ENCODE measurements at places on chromosomes 7 and 10. TPM values are rescaled to one million over a fixed set of nuclear protein-coding genes. Genes with fewer than 3 reads are reported as not detected.

ZNF804B gene
- not detected for total RNA-seq

HECW1 gene
- total RNA-seq = not detected

GRCh38 chr7:107180378-107180777 lies 11.6 kb downstream of the HBP1 start:
- H3K27ac ChIP-seq = no peak overlapping the region
- peaks cover 7% of the 10 kb centered on the region for H3K4me1 ChIP-seq
- peaks cover 58% of the 10 kb centered on the region for H3K36me3 ChIP-seq
- H3K4me3 ChIP-seq = no peak overlapping the region

DNA sequence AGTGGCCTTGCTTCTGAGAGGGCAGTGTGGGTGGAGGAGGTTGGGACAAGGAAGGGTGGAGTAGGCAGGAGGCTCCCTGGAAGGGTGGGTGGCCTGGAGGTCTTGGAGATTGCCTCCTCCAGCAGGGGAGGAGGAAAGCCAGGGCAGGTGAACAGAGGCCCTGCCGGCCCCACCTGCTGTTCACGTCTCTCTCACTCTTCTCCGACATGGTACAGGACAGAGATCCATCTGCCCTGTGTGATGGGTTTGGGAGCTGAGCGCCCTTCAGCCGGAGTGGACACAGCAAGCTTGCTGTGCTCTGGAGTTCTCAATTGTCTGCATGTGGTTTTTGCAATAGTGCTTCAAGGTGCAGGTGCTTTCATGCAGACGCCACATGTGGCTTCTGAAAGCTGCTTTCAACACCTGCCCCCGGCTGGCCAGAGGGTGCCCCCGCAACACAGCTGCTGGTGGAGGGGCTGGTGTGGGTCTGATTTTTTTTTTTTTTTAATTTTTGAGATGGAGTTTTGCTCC lies 82.8 kb upstream of the GNA12 start:
- no peaks in the 10 kb centered on the region for H3K4me1 ChIP-seq
- H3K4me3 ChIP-seq = no peak overlapping the region
- no peak for DNase-seq

GRCh38 chr7:946256-946996 lies 8.1 kb downstream of the ADAP1 start:
- no peaks in the 10 kb centered on the region for H3K27me3 ChIP-seq
- no peak overlapping the region for H3K4me3 ChIP-seq
- no peak overlapping the region for H3K27ac ChIP-seq
- no peak for DNase-seq
- peaks cover 4% of the 10 kb centered on the region for H3K36me3 ChIP-seq

GRCh38 chr10:45235798-45236220 lies 79.6 kb downstream of the OR13A1 start:
- DNase-seq = no peak
- H3K36me3 ChIP-seq = no peaks in the 10 kb centered on the region
- no peaks in the 10 kb centered on the region for H3K4me1 ChIP-seq
- no peak overlapping the region for H3K4me3 ChIP-seq

DNA sequence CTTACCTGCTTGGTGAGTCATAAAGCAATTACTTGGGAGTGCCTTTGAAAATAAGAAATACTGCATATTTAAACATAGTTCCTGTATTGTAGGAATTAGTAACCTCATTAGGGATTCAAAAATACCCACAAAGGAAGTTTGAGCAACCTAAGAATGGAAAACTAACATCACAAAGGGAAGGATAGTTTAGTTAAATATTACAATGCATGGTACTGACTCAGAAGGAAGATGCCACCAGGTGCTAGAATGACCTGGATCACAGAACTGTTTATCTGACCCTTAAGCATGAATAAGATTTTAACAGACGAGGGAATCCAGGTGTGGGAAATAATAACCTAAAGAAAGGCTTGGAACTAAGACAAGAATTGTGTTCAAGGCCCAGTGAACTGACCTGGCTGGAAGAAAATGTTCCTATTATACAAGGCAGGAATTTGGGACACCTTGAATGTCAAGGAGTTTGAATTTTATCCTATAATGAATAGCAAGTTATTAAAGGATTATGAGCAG lies 106.4 kb downstream of the GSAP start:
- H3K36me3 ChIP-seq = peaks cover 63% of the 10 kb centered on the region
- H3K27me3 ChIP-seq = no peaks in the 10 kb centered on the region
- no peak for DNase-seq
- H3K27ac ChIP-seq = no peak overlapping the region
- H3K4me3 ChIP-seq = no peak overlapping the region

DNA sequence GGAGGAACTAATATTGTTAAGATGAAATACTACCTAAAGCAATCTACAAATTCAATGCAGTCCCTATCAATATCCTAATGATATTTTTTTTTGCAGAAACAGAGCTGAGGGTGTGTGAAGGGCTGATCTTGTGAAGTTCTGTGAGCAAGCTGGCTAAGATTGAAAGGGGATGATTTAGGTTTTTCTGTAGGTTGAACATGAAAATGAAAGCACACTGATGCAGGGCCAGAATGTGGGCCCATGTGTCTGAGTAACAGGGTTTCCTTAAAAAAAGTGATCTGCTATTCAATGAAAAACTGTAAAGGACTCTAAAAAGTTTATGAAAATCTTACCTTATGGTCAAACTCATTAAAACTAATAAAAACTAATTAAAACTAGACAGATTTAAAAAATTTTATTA lies 47.4 kb downstream of the GRB10 start:
- DNase-seq = no peak
- no peak overlapping the region for H3K4me3 ChIP-seq
- no peak overlapping the region for H3K27ac ChIP-seq

DNA sequence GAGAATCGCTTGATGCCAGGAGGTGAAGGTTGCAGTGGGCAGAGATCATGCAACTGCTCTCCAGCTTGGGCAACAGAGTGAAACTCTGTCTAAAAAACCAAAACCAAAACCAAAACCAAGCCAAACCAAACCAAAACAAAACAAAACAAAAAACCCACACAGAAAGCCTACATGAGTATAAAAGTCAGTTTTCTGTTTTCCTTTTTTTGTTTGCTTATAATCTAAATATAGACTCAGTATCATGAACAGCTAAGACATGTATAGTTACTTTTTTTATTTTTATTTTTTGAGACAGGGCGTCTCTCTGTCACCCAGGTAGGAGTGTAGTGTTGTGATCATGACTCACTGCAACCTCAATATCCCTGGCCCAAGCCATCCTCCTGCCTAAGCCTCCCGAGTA lies 16.8 kb upstream of the MTPN start:
- no peak for DNase-seq
- H3K4me3 ChIP-seq = no peak overlapping the region
- no peaks in the 10 kb centered on the region for H3K36me3 ChIP-seq
- no peaks in the 10 kb centered on the region for H3K27me3 ChIP-seq

Data from natural killer cell (primary cell).